ENCODE measurements at places on chromosomes 3 and 15.
A peak's percentile ranks its signal among the peaks of the same experiment; 100 is the strongest.

DNA sequence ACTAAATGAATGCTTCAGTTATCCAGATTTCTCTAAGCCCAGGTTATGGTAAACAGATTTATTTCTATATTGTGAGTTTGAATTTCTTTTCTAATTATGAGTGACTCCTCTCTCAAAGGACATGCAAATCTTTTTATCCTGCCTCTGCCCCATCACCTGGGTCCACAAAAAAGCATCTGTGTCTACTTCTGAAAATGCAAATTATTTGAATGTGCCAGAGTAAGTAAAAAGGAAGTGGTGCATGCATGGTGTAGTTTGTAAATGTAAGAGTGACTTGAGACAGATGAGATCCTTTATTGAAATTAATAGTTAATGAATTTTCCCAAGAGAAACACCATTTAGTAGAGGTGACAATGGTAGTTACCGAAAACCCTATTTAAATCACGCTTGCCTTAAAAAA, 26.9 kb downstream of the MCTP2 start:
- DNase-seq, result no peak

DNA sequence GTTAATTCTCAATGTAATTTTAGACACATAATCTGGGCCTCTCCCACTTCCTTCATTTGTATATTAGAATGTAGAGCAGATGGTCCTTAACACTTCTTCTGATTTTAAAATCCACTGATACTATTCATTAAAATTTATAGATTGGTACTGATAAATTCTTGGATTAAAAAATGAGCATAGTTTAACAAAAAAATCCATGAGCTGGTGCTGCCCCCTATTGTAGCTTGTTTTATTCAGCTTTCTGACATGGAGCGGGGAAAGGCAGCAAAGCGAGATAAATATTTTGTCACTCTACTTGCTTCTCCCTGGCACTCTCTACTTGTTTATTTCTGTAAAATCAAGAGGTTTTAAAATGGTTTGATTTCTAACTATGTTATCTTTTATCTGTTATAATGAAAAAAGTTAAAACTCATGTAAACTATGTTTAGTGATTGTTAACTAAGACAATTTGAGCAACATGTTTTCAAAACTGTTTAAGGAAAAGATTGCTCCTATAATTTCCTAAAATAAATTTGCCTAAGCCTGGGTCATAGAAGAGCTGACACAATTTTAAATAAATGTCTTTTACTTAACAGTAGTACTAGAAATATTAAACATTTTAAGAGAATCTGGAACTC, 26.5 kb upstream of the PLOD2 start:
- peak; percentile 52 for DNase-seq

DNA sequence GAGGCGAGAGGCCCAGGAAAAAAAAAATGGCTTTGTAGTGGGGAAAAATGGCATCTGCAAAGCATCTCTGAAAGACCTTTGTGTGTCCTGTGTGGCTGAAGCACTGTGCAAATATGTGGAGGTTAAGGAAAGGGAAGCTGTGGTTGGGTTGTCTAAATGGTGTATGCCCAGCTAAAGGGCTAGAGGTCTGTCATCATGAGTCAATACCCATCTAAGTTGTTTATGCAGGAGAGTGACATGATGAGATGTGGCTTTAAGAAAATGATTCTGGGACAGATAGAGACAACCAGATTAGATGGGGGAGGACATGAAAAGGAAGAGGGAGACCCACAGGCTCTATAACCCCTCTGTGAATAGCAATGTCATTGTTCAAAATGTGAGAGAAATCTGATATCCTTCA, 280.7 kb downstream of the MFSD1 start:
- no peak for DNase-seq

DNA sequence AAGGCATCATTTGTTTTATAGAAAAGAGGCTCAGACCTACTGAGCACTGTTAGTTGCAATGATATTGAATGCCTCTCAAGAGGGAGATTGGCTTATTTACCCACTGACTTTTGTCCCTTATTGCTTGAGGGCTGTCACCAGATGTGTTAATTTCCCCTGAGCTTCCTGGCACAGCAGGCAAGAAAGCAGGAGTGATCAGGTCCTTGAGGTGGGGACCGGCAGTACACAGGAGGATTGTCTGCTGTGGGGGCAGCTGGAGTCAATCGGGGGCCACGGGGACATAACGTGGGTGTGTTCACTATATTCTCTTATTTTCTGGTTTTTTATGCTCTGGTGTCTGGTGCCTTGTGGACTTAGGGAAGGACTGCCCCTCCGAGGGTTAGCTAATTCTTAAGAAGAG, 44.6 kb downstream of the GASK1A start:
- DNase-seq, result no peak

GRCh38 chr15:95457520-95457919, 873.0 kb upstream of the NR2F2 start:
- DNase-seq, result no peak

DNA sequence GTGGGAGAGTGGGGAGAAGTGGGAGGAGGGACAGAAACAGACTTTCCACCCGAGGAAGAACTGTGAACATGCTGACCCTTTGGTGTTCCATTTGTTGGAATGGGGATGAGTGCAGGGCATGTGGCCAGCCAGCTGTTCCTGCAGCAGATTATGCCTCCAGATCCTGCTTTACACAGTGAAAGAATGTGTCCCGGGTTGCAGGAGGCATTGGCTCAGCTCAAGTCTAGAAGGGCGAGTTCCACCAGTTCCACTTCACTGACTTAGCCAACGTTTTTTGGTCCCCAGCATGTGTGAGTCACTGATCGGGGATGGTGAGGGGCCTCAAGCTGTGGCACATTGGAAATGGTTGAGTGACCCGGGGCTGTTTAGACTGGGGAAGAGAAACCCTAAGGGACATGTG, 307.0 kb upstream of the ROPN1 start:
- DNase-seq, result peak; percentile 91

DNA sequence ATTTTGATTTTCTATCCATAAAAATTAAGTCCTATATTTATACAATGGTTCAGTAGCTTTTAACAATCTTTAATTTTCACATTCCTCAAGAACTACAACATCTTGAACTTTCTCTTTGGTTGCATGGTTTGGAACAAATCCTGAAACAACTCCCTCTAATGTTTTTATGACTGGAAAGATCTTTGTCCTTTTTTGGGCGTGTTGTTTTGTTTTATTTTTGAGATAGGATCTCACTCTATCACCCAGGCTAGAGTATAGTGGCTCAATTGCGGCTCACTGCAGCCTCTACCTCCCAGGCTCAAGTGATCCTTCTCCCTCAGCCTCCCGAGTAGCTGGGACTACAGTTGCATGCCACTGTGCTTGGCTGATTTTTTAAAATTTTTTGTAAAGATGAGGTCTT, 4.0 kb downstream of the STX19 start:
- peak; percentile 4 for DNase-seq
